ENCODE measurements at places on chromosomes 7 and 10.

DNA sequence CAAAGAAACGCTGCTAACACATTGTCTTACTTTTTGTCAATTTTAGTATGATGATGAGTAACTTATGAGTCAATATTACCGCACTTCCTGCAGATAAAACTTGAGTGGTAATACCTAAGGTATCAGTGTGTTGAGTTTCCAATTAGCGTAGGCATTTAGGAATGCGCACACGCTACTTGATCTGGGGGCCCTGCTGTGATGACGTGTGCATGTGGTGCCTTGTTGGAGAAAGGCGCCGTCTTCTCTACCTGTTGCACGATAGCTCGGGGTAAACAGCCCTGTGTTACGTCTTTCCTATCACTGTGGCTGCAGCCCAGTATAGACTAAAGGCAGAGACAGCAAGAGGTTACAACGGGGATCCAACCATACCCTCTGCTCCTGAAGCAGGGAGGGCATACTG is 476.8 kb upstream of the ADARB2 start:
- no peak for DNase-seq

GRCh38 chr10:75772153-75772887 is 340.9 kb downstream of the LRMDA start:
- no peak for DNase-seq

DNA sequence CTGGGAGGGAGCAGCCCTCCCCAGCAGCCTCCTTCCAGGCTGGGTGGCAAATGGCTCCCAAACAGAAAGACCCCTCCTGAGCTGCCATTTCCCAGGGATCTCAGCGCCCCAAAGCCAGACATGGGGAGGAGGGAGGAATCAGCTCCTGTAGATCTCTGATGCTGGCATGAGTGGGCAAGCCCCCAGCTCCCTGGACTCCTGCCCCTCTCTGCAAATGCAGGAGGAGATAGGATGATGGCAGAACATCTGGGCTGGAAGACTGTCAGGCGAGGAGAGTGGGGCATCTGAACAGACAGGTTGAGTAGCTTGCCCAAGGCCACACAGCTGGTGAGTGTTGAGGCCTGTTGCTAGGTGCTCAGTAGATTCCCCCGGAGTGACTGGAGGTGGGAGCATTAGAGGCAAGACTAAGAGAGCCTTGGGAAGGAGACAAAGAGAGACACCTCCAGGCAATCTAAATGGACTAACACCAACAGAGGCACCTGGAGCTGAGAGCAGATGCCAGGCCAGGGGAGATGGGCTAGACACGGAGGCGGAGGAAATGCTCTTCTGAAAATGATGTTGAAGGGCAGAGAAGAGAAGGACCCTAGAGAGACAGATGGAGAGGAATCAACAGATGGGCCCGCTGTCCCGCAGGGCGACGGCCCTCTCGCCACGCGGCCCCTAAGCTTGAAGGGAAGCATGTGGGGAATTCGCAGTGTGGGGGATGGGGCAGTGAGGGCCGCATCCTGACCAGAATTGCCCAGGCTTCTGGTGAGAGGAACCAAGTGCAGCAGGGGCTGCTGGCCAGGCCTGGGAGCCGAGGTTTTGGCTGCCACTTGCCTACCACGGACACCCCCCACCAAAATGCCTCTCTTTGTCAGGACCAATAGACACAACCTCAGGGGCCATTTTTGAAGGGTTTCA is 84.8 kb upstream of the LRRC4 start:
- peak; percentile 69 for DNase-seq

- DNase-seq = no peak
These were observed 61.8 kb upstream of the TRIL start for GRCh38 chr7:29019896-29020295.

- no peak for DNase-seq
These were observed 955 bp downstream of the DUS4L start for GRCh38 chr7:107564553-107565298.

- no peak for DNase-seq
These were observed 23.0 kb upstream of the PRPF18 start for GRCh38 chr10:13563481-13564445.
